Lung microvascular endothelial cell (primary cell): ENCODE measurements at places on chromosomes 16 and 17. TPM values are rescaled to one million over a fixed set of nuclear protein-coding genes. Genes with fewer than 3 reads are reported as not detected.

The GCGR gene
- total RNA-seq = not detected in 2 replicates

The IRX5 gene
- total RNA-seq = 0.20 and 0.65 TPM in 2 replicates

The VAT1L gene
- total RNA-seq = 0.20 and 3.3 TPM in 2 replicates

The IGF2BP1 gene
- total RNA-seq = 0.20 and 0.65 TPM in 2 replicates

The TAT gene
- not detected in 2 replicates for total RNA-seq

DNA sequence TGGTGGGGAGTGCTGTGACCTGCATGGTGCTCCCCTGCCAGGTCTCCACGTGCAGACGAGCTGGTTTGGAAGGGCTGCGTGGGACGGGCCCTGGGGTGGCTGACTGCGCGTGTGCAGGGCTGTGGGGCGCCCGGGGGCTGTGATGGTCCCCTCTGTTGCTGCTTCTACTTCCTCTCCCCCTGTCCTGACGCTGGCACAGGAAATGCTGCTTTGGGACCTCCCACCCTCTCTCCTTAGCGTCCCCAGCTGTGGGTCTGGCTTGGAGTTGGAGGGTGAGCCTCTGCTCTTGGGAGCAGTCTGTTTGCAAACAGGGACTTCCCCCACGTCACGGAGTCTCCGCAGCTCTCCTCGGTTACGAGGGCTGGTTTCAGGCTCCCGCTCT, 35.2 kb downstream of the TSC2 start:
- no peak for DNase-seq
